Left lung (tissue), 14 donors: ENCODE measurements at places on chromosomes 4 and X. TPM values are rescaled to one million over a fixed set of nuclear protein-coding genes. Genes with fewer than 3 reads are reported as not detected.

The HMX1 gene
- total RNA-seq = not detected

DNA sequence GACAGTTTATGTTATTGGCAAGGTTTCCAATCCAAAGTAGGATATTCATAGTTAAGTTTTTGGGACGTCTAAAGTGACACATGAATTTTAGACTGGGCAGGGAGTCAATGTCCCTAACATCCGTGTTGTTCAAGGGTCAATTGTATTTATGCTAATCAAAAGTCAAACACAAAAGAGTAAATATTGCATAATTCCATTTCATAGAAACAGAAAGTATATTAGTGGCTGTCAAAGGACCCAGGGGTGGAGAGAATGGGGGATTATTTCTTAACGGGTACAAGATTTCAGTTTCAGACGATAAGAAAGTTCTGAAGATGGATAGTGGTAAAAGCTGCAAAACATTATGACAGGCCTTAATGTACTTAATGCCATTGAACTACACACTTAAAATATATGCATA lies 971.8 kb upstream of the AGA start:
- no peak overlapping the region for H3K27ac ChIP-seq
- DNase-seq = no peak
- H3K36me3 ChIP-seq = no peaks in the 10 kb centered on the region
- no peak overlapping the region for H3K4me3 ChIP-seq

GRCh38 chrX:71440401-71440800 lies 74.2 kb downstream of the TAF1 start:
- no peak overlapping the region for H3K4me3 ChIP-seq
- H3K27ac ChIP-seq = no peak overlapping the region

- H3K36me3 ChIP-seq = no peaks in the 10 kb centered on the region
- no peak overlapping the region for H3K4me3 ChIP-seq
- no peaks in the 10 kb centered on the region for H3K4me1 ChIP-seq
- H3K27me3 ChIP-seq = no peaks in the 10 kb centered on the region
Observed at GRCh38 chr4:123786163-123786915, 389.7 kb downstream of the SPRY1 start.

DNA sequence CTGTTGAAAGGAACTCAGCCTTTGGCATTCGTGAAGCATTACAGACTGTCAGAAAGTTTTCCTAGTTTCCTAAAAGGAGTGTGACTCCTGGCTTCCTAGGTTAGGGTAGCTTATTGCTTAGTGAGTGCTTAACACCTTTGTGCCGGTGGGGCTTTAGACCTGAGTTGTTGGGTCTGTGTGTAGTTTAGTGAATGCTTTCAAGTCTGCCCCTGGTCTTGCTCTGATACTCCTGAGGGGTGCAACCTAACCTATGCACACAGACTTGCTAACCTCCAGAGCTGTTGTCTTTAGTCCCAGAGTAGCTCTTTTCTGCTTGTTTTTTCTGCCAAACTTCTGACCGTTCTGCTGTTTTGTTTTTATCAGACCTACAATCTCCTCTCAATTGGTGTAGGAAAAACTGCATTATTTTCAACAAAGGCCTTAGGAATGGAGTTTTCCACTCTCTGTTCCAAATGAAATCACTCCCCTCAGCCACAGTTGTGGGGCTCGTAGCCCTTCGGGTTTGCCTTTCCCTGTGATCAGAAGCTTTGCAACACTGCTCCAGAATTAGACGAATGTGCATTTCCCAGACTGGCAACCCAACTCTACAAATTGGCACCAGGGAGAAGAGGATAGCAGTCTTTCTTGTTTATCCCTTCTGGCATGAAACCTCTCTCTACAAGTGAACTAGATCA lies 1399.1 kb upstream of the PCDH7 start:
- H3K4me1 ChIP-seq = no peaks in the 10 kb centered on the region
- no peak overlapping the region for H3K4me3 ChIP-seq
- H3K36me3 ChIP-seq = no peaks in the 10 kb centered on the region
- no peaks in the 10 kb centered on the region for H3K27me3 ChIP-seq
- no peak for DNase-seq
- H3K27ac ChIP-seq = no peak overlapping the region

DNA sequence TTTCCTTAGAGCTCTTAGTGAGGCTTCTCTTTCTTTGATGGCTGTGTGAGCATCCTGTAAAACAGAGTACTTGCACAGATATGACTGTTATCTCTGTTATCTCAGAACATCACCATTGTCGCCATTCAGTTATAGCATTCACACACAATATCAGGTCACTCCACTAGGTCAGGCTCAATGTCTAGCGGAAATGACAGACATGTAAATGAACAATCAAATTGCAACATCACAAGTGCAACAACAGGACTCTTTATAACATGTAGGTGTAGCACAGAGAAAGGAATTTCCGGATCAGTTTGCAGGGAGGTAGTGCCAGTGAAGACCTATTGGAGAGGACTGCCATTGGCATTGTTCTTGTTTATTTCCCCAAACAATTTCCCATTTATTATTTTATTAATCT lies 43.2 kb upstream of the IGSF1 start:
- H3K27me3 ChIP-seq = peaks cover 7% of the 10 kb centered on the region
- H3K4me3 ChIP-seq = no peak overlapping the region
- no peaks in the 10 kb centered on the region for H3K4me1 ChIP-seq
- DNase-seq = no peak
- H3K27ac ChIP-seq = no peak overlapping the region
